Activated naive CD4-positive, alpha-beta T cell treated with anti-CD3 and anti-CD28 coated beads, Interleukin-2, amount 50 U/mL, for 16 hours (primary cell): ENCODE measurements at places on chromosomes 6 and 20.

DNA sequence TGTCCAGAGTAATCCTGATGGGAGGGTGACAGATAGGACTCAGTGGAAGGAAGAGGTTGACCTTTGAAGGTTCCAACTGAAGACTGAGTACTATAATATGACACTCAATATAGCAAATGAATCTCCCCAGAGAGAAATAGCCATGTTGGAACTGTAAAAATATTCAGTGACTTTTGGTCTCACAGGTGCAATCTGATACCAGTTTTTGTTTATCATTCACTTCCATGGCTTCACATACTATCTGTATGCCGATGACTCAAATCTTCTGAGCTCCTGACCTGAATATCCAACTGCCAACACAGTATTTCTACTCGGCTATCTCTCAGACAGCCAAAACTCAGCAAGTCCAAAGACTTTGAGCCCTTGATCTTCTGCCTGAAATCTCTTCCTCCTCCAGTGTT lies 21.8 kb upstream of the PKHD1 start:
- no peak for DNase-seq

DNA sequence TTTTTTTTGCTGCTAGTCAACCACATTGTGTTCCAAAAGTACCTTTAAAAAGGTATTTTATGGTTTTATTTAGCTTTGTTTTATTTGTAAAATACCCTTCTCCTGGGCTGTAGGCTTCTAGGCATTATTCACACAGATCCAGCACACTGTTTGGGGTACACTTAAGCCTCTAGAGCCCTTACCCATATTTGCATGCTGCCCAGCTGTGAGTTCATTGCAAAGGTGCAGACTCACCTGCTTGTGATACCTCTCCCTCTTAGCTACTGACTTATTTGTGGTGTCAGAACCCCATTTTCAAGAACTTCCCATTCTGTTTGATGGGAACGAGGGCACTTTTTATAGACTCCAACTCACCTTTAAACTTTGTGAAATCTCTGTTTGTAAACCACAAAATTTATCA lies 69.8 kb downstream of the RIN2 start:
- DNase-seq, result no peak

DNA sequence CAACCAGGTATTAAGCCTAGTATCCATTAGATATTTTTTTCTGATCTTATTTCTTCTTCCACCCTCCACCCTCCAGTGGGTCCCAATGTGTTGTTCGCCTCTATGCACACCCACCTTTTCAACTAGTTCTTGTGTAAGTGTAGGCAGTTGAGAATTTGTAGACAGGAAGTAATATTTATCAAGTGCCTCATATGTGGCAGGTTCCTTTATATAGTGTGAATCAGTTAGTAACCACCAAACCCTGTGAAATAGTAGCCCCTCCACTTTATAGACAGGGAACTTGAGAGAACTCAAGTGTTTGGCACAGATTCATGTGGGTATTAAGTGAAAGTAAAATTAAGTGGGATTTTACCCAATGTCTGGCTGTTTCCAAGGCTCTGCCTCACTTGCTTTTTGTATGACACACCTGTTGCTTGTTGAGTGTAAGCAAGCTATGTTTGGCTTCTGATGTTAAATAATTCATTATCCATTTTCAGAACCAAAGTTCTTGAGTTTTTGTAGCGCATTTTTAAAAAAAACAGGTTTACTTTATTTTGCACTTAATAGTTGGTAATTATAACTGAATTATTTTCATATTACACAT lies 24.8 kb downstream of the AFDN start:
- DNase-seq, result no peak

DNA sequence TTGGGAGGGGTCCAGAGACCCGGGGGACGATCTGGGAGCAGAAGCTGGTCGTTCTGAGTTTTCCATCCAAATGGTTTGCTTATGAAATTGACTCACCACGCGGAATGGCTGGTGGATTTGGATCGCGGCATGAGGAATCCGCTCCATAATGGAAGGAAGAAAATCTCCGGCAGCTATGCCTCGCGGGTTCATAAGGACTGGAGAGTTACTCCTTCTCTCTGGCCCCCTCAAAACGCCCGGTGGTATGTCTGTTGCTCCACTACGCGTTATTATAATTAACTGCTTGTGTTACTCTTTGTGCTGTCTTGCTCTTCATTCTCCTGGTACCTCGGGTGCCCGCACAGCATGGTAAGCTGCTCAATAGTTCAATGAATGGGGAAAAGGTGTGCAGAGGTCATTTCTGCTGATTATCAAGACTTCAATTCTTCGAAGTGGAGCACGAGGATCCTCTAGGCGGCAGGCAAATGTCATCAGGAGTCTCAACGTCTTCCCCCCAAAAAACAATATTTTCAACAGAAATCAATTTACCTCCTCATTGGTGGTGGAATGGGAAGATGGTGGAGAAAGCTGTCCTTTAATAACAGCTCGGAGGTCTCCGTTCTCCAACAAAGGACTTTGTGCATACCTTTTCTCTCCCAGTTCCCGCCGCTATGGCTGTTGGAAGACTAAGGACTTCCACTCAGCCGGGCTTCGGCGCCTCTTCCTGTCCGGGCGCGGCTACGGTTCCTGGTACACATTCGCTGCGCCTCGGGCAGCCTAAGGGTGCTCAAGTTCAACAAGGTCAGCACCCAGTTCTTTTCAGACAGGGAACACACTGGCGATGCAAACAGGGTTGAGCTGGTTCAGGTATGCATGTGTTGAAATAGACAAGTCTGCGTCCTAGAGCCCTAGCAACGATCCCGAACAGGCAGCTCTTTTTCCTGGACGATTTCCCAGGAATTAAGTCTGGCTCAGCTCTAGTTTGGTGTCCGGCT lies 9.2 kb upstream of the PRSS16 start:
- no peak for DNase-seq

DNA sequence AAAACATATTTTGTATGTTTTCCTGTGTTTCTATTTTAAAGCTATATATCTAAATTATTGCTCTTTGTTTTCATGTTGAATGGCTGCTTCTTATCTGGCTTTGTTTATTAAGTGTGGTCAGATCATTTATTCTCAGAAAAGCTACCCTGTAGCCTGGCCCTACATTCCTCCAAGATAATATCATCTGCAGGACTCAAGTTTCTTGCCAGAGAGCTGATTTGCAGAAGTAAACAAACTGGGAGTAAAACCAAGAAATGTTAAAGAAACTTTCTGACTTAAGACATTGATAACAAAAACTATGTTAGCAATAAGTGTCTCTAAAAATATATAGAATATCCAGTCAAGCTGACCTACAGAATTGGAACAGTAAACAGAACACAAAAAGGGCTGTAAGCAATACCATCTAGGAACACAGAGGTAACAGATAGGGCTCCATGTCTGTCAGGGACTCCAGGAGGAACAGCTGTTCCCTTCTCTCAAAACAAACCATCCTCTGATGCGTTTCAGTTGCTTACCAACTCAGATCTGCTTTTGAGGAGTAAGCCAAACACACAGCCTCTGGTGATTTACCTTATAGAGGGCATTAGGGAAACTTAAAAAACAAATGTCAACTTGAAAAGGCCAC lies 17.5 kb upstream of the CEP85L start:
- DNase-seq, result no peak

GRCh38 chr6:78607189-78607588 lies 260.2 kb upstream of the IRAK1BP1 start:
- DNase-seq, result no peak

DNA sequence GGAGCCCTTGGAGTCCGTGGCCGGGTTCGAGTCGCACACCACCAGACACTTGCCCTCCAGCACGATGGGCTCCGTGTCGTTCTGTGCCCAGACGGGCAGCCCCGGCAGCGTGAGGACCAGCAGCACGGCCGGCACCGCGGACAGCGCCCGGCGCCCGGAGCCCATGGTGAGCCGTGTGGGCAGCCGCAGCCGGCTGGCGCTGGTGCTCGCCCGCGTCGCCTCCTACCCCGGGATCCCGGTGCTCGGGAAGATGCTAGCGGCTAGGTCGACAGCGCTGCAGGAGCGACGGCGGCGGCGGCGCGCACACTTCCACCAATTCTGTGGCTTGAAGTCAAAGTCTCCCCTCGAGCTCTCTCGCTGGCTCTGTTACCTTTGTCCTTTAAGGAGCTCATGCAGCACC lies 1.3 kb downstream of the CBLN4 start:
- no peak for DNase-seq

DNA sequence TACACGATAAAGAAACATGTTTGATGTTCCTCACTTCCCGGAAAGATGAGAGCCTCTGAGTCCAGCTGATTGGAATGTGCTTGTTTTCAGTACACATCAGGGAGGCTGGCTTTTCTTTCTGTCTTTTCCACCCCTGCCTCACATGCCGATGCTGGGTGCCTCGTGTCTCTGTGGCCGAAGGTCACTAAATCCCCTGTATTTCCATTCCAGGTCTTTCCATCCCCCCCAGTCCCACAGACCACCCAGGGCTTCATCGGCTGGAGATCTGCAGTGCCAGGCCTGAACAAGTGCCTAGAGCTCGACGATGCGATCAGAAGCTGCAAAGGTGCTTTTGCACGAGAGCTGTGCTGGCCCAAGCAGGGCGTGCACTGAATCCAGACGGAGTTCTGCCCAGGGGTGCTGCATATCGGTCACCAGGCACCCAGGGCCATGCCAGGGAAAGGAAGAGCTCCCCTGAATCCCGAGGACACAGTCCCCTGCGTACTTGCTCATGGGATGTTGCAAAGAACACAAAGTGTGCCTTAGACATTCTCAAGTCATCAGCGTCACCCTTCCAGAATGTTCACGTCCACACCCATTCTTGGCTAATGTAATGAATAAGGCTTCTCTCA lies 67.9 kb downstream of the ANKRD60 start:
- DNase-seq, result no peak

- DNase-seq, result no peak
Measured at GRCh38 chr6:39075807-39076622, 27.4 kb downstream of the GLP1R start.

GRCh38 chr20:50311308-50312001 lies 120.8 kb downstream of the CEBPB start:
- no peak for DNase-seq

DNA sequence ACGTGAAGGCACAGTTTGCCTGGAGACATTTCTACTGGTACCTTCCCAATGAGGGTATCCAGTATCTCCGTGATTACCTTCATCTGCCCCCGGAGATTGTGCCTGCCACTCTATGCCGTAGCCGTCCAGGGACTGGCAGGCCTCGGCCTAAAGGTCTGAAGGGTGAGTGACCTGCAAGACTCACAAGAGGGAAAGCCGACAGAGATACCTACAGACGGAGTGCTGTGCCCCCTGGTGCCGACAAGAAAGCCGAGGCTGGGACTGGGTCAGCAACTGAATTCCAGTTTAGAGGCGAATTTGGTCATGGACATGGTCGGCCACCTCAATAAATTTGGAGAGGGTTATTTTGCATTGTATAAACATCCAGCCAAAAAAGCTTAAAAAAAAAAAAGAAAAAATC lies 420.3 kb upstream of the FLRT3 start:
- no peak for DNase-seq

GRCh38 chr6:111237852-111238251 lies 150.5 kb downstream of the SLC16A10 start:
- no peak for DNase-seq
